ENCODE measurements at places on chromosomes 2 and 18. TPM values are rescaled to one million over a fixed set of nuclear protein-coding genes. Genes with fewer than 3 reads are reported as not detected.

Gene TUBA3E
- not detected for total RNA-seq

GRCh38 chr18:48201337-48202005, 207.7 kb downstream of the ZBTB7C start:
- no peak for DNase-seq

Gene INHBB
- 3.7 TPM for total RNA-seq

DNA sequence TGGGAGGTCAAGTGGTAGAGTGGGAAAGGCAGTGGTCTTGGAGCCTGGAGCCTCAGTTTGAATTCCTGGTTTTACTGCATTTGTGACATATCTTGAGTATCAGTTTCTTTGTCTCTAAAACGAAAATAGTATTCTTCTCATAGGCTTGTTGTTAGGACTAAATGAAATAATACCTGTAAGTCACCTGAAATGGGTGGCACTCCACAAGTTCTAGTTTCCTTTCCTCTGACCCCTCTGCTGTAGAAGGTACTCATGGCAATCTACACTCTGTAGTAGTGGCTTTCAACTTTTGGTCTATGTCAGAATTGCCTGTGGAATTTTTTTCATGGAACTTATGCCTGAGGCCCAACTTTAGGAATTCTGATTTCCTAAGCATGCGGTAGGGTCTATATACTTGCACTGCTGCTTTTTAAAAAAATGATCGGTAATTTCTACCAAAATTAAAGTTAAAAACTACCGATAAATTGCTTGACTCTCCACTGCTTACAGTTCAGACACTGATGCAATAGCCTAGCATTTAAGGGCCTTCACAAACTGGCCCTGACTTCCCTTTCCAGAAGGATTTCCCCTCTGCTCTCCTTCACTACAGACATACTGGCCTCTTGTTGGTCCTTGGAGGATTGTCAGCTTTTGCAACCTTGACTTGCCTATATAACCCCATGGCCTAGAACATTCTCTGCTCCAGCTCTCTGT, 47.2 kb downstream of the PLEK start:
- no peak for DNase-seq

Gene COLEC11
- 1.3 TPM for total RNA-seq

DNA sequence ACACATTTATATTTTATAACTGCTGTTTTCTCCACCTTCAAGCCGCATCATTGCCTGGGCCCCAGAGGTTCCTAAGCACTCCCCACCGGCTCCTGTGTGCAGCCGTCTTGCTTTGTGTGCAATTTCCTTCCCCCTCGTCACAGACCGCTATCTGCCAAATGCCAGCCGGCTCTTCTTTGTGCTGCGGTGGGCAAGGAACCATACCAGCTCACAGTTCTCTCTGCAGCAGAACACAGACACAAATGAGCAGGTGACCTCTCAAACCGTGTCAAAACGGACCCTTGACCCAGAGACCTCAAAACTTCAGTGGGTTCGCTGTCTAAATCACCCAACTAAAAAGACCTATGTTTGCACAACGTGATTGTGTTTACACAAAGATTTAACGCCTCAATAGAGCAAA, 58.2 kb downstream of the KLF7 start:
- DNase-seq, result peak; percentile 75

- DNase-seq, result no peak
Measured at GRCh38 chr2:126979039-126980003, 80.6 kb downstream of the TEX51 start.

GRCh38 chr2:182379241-182379640, 47.6 kb downstream of the PDE1A start:
- no peak for DNase-seq

GRCh38 chr18:76389716-76390115, 105.3 kb downstream of the ZNF516 start:
- DNase-seq, result no peak

GRCh38 chr2:173238385-173238784, 116.3 kb upstream of the CDCA7 start:
- no peak for DNase-seq

Gene UGT1A5
- total RNA-seq, result not detected

DNA sequence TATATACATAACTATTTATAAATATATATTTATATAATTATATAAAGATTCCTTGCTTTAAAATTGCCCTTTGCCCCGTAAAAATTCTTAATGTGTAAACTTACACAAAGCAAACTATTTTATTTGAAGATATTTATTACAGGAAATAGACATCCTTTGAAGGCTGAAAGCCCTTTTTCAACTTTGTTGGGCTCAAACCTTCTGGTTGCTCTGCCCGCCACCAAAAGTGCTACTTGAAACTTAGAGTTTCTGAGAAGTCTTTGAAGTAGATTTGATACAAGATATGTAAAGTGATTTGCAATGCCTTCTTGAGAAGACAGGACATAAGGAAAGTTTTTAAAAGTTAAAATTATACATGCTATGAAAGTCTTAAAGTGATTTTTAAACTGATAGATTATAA, 36.6 kb upstream of the METAP1D start:
- DNase-seq, result no peak

Gene MDH1B
- 6.0 TPM for total RNA-seq

GRCh38 chr18:28125051-28125450, 51.9 kb downstream of the CDH2 start:
- no peak for DNase-seq

DNA sequence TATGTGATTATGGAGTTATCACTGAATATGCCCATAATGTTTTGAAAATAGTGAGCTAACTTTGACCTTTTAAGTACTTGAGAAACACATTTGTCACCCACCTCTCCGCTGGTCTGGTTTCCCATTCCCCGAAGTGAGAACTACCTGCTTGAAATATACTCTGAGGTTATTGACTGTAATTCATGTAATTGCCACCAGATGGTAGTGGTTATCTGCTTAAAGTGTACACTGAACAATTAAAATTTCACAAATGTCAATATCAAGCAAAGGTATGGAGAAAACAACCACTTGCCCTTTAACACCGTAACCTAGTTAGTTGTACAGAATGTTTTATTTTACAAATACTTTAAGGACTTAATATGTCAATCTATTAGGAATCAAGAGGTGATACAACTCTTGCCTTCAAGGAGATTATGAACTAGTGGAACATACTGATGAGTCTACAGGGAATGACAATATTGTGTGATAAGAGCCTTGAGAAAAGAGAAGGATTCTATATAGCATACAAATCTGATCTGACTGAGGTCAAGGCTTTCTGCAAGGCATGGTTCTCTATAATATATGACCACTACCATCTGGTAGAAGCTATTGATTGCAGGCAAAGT, 316.8 kb upstream of the KCNH7 start:
- DNase-seq, result no peak

Gene TMEM17
- 3.1 TPM for total RNA-seq

DNA sequence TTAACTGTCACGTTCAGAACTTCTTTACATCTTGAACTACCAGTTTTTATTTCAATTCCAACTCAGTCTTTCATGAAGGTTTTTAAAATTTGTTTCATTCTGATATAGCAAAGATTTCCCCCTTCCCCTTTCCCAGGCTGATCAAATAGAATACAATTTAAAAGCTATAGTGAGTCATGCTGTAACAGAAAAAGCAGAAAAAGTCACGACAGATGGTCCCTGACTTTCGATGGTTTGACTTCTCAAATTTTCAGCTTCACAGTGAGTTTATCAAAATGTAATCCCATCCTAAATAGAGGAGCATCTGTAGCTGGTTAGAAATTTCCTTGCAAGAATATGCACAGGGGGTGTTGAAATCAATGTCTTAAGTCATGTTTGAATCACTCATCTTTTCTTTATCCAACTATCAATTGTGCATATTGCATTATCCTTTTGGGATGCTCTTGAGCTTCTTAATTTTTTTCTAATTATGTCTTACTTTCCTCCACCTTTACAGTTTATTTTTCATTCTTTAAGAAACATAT, 500.3 kb downstream of the LRP1B start:
- DNase-seq, result no peak

- no peak for DNase-seq
Measured at GRCh38 chr2:191846515-191847476, at the start of gene CAVIN2. CAVIN2 (minus strand) TSS chr2:191847088; CDS start chr2:191846925, 163 bp downstream.

DNA sequence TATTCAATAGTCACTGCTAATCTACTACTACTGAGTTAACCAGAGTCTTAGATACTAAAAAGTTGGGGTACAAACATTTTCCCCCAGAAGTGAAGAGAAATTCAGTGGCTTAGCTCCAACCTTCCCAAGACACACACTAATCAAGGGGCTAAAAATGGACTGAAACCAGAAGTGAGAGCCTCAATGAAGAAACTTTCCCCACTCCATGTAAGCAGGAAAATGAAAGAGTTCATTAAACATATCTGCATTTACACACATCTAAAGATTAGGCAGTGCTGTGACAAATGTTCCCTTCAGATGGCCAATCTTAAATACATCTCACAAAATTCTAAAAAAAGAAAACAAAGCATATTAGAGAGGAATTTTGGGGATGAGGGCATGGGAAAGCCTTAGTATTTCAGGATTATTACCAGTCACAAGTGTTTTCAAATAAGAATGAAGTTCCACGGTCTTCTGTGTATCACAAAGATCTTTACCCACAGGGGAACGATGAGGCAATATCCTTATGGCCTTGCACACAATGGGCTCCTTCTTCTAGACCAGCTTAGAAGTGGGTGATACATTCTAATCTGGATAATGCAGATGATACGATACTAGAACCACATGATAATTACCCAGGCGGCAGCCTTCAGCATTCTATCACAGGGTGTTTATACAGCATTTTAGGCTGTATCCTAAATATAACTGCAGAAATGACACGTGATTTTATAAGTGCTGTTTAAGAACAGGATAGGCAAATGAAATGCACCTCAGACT, 17.1 kb downstream of the ANKRD44 start:
- no peak for DNase-seq

DNA sequence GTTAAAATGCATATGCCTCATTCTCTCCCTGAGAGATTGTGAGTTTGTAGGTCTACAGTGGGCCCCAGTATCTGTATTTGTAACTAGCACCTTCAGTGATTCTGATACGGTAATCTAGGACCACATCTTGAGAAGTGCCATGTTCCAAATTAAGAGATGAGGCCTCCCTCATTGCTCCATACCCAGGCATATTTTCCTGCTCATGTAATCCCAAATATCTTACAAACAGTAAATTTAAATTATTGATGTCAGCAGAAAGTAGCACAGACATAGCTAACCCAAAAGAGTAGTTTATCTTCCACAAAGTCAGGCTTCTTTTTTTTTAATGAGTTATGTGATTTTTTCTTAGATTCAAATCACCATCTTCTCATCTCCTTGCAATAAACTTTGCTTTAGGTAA, 263.8 kb downstream of the SETBP1 start:
- no peak for DNase-seq

DNA sequence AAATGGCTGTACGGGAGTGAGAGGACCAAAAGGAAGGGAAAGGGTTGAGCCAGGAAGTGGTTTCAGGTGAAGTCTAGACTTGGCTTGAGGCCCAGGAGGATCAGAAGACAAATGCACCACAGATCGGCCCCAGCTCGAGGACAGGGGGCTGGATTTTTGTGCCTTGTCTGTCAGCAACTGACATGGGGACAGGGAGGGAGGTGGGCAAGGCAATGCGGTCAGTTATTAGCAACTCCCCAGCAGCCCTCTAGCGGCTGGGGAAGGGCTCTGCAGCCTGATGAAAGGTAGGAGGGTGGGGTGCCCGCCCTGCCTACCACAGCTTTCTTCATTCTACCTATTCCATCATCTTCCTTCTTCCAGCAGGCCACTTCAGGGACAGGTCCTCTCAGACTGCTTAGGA, 50.0 kb downstream of the CPO start:
- DNase-seq, result no peak

DNA sequence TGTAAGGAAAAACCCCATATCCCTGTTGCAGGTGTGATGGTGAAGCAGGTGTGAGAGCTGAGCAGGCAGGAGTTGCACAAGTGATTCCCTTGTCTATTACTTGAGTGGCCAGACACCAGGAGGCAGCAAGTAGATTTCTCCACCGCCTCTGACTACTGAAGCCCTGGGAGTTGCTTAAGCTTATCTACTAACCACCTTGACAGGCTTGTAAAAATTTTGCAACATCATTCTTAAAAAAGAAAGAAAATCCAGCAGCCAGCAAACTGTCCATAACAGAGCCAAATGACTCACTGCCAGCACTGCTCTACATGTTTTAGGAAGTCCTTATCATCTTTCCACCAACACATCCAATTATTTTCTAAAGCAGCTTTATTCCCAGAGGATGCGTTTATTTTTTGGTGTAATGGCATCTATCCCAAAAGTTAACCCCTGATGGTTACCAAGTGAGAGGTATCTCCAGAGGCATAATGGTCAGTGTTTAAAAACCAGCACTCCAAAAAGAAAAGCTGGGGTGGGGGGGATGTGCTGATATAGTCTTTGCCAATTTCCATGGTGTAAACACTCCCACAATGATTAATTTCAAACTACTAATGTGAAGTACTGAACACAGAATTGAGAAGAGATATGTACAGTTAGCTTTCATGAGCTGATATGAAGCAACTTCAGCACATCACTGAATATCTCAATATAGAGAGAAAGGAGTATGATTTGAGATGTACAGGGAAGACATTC, 16.3 kb upstream of the GPR39 start:
- no peak for DNase-seq

GRCh38 chr2:182852090-182852489, 14.3 kb downstream of the FRZB start:
- no peak for DNase-seq

DNA sequence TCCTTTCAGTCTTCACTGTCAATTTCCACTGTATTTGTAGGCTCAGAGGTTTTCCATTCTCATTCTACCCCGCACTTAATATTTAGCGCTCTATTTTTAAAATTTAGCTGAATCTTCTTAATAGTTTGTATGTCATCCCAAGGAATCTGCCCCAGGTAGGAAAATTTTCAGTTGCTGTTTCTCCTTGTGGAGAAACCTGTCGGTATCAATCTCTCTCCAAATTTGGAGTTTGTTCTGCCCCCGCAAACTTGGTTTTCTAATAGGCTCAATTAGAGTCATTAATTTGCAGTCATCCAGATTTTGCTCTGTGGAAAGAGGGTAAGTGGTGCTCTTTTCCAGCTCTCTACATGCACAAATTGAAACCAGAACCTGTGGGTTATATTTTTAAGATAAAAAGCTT, 87.6 kb downstream of the DNAH6 start:
- DNase-seq, result no peak

GRCh38 chr2:187638840-187639239, 84.6 kb upstream of the TFPI start:
- DNase-seq, result no peak
